Stimulated activated CD4-positive, alpha-beta T cell treated with anti-CD3 and anti-CD28 coated beads, TNF-alpha, amount 100 ng/mL, for 24 hours (primary cell): ENCODE measurements at places on chromosomes 6 and 20.

GRCh38 chr6:162708971-162709370 is 18.6 kb downstream of the PRKN start:
- no peak for DNase-seq

DNA sequence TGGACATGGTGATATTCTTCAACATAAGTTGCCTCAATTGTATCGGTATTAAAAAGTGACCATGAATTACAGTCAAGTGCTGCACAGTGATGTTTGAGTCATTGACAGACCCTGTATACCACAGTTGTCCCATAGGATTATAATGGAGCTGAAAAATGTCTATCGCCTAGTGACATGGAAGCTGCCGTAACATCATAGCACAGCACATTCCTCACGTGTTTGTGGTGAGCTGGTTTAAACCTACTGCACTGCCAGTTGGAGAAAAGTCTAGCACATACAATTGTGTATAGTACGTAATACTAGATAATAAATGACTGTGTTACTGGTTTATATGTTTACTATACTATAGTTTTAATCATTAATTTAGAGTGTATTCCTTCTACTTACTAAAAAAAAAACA is 150.2 kb downstream of the CDH26 start:
- no peak for DNase-seq

GRCh38 chr6:44176130-44176761 is 17.6 kb downstream of the CAPN11 start:
- no peak for DNase-seq

- no peak for DNase-seq
Observed at GRCh38 chr20:32193996-32194395, 13.5 kb downstream of the PLAGL2 start.

DNA sequence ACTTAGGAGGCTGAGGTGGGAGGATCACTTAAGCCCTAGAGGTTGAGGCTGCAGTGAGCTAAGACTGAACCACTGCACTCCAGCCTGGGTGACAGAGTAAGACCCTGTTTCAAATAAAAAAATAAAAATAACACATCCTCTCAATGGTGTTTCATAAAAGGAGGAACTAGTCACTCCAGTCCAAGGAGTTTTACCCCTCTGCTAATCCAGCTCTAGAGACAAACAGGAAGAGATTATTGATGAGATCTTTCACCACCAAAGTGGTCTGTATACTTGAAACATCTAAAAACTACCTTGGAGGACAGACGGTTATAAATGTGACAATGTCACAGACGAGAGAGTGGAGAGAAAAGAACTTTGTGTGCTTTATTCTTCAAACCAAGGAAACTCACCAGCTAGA is 58.2 kb downstream of the PIGU start:
- DNase-seq: no peak

- no peak for DNase-seq
Observed at GRCh38 chr6:97282238-97282725, 734 bp downstream of the MMS22L start.

GRCh38 chr20:58137236-58137635 is 91.2 kb downstream of the ANKRD60 start:
- DNase-seq: no peak

DNA sequence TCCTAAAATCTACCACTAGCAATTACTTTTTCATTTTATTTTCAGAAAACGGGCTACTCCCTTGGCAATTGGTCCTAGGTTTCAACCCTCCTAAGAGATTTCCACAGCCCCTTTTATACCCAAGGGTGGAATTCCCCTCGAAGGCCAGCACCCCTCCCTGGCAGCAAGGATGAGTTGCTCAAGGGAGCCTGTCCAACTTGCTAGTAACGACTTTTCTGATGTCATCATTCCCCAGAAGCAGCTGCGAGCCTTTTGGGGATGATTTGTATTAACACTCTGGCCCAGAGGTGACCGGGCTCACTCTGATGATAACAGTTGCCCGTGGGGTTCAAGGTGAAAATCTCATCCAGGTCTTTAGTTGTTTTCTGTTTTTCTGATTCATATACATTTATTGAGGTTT is 30.7 kb upstream of the NAA20 start:
- no peak for DNase-seq

DNA sequence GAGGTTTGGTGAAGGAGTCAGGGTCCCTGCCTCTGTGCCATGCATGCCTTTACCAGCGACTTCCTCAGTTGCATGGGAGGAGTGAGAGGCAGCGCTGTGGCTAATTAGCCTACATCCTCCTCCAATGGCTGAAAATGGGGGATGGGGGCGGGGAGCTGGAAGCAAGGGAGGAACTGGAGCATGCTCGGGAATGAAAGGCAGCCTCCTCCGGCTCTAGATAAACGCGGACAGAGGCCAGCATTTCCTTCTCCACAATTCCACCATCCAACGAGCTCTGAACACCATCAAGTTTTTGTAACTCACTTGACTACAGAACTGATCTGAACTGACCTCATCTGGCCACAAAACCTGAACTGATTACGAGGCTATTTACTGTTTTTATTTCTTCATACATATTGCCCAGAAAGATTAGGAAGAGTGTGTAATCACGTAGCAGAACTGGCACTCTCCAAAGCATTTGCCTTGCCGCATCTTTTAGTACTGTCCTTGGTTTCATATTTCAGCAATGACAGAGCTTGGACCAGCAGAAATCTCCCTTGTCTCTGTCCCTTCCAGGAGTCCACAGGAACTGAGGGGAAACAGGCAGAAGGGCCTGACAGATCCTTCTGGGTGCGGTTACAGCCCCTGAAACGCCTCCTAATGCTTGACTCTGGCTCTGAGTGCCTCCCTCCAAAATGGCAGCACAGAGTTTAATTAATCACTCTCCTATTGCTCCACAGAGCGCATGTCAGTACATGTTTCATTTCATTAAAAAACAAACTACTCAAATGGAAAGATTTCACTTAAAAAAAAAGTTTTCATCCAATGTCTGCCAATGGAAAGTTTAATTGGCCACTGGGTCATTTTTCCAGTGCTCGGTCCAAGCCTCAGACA is 58.2 kb upstream of the TRAF3IP2 start:
- no peak for DNase-seq

DNA sequence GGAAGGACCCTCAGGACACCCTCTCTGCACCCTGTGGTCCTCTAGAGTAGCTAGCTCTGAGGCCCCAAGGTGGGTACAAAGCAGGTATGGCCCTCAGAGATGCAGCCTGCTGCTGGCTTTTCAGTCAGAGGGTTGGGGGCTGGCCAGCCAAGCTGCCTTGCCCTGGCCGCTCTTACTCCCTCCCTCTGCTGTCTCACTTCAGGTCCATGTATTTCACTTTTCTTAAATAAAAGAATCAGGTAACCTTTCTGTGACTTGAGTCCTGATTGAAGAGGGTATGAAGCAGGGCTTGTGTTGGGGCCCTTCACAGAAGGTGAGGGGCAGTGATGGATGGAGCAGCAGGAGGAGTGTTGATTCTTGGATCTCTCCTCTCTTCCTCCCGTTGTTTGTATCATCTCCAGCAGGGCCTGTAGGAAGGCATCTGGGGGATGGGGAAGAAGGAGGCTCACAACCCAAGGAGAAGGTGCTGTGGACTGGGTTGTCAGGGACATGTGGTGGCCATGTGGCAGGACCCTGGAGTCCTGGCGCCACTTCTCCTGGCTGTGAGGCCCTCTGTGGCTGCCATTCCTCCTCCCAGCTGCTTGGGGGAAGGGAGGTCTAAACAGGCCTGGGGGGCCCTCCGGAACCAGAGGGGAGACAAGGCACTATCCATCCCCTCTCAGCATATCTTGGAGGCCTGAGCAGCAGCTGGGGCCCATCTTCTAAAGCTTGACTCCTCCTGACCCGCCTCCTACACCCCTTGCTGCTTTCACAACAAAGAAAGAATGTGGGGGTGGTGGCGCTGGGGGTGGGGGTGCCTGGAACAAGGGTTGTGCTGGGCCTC is 1.1 kb upstream of the PTK7 start:
- no peak for DNase-seq

- no peak for DNase-seq
Observed at GRCh38 chr6:117557951-117558350, 44.4 kb downstream of the GOPC start.

DNA sequence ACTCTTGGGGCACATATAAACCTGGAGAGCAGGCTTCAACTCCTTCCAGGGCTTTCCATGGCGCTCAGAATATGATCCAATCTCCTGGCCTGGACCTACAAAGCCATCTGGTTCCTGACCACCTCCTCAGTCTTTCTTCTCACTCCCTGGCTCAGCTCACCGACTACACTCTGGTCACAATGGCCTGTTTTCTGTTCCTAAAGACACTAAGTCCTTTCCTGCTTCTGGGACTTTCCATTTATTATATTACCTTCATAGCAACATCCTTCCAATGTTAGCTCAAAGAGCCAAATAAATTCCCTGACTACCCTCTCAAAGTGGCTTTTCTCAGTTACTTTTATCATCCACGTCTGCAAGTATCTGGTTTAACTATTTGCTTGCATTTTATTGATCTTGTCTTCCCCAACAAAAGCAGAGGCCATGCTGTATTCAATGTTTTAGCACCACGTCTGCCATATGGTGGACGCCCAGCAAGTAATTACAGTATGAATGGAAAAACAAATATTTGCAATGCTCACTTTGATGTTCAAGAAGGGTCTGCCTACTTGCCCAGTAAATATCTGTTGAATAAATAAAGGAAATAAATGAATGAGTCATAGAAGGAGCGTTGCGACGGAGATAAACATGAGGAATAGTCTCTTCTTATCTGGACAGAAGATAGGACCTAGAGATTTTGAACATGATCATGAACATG is 328.4 kb downstream of the ESR1 start:
- no peak for DNase-seq

DNA sequence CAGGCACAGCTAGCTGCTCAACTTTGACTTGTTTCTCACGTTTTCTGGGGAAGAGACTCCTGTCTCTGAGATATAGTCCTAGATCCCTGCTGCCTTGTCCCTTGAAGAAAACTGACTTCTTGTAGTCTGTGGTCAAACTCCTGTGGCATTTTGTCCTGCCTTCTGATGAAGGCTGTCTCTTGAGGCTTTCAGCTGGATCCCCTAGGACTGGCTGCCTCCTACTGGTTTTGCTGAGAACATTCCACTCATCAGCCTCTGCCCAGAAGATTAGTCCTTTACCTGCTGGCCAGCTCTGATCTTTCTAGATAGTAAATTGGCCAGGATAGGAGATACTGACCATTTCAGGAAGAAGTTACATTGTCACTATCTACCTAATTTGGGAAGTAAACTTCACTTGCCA is 71.9 kb upstream of the CNR1 start:
- no peak for DNase-seq
